ENCODE measurements at places on chromosomes 1 and 21.

DNA sequence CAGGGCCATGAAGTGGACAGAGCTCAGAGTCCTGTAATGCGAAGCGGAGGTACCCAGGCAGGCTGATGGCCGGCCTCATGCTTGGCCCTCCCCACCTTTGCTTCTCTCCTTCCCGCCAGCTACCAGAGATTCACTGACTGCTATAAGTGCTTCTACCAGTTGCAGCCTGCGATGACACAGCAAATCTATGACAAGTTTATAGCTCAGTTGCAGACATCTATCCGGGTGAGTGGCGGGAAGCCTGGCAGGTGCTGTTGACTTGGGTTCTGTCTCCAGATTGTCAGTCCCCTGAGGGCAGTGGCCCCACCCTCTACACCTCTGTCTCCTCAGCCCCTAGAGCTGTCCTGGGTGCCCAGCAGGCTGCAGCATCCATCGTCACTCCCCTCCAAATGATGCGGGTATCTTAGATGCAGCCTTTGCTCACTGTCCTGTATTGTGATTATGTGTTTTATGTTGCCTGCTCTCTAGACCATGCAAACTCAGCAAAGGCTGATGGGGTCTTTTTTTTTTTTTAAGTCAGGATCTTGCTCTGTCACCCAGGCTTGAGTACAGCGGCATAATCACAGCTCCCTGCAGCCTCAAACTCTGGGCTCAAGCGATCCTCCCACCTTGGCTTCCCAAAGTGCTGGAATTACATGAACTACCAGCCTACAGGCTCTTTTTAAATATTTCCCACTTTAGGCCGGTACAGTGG is 9.6 kb upstream of the BGLAP start:
- DNase-seq = no peak

GRCh38 chr1:241776911-241777310 is 71.1 kb upstream of the EXO1 start:
- no peak for DNase-seq

DNA sequence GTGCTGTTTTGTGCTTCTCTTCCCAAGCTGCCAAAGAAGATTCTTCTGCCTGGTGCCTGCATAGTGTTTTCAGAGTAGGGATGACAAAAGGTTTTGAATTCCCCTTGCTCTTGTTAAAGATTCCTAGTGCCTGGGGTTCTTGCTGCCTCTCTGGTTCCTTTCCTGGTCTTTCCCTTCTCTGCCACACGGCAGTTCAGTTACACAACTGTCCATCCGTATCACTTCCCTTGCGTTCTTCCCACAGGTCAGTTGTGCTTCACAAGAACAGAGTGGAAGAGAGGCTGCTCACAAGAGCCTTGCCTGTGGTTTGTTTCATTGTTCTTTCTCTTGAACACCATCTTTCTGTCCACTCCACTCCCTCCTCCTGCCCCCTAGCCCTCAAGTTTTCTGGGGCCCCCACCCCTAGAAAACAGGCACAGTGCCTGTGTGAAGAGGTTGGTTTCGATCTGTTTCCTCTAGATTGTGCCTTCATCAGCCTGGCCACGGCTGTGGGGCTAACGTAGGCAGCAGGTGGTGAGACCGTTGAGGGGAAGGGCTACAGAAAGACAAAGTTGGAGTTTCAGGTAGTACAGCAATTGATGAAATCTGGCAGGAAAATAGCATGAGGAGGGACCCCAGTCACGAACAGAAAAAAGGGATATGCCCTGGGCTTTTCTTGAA is 5.8 kb downstream of the VASH2 start:
- no peak for DNase-seq

GRCh38 chr1:226674892-226675714 is 64.0 kb downstream of the ITPKB start:
- DNase-seq = no peak

DNA sequence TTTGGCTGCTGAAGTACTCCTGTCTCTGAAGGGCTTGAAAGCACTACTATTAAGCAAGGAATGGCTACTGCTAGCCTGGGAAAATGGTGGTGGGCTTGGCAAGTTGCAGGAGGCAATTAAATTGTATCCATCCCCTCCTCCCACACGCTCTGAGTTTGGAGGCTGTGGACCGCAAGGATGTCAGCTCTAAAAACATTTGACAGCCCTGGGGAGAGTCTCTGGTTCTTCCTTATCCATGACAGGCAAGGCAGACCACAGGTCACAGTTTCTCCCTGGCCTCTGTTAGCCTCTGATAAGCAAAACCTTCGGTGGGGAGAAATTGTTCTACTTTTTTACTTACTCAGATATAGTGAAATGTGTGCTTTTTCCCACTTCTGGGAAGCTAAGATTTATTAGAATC is 46.6 kb downstream of the S1PR1 start:
- DNase-seq = no peak

- DNase-seq = no peak
Measured at GRCh38 chr1:182761396-182762395, 27.9 kb upstream of the NPL start.

DNA sequence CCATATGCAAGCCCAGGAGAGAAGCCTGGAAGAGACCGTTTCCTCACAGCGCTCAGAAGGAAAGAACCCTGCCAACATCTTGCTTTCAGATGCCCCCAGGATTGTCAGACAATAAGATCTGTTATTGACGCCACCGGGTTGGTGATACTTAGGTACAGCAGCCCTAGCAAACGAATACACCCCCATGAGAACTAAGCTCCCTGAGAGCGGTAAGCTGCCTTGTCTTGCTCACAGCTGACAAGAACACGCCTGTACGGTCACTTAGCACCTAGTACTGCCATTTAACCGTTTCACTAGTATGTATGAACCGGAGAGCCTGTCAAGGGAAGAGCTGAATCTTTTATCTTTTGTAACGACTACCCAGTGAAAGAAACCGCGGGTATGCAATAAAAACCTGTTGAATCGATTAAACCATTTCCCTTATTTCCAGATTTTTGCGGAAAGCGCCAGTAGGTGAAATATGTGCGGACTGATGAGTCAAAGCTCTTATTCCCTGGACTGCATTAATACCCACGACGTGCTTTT is 619 bp upstream of the ZBTB8B start:
- DNase-seq = no peak

DNA sequence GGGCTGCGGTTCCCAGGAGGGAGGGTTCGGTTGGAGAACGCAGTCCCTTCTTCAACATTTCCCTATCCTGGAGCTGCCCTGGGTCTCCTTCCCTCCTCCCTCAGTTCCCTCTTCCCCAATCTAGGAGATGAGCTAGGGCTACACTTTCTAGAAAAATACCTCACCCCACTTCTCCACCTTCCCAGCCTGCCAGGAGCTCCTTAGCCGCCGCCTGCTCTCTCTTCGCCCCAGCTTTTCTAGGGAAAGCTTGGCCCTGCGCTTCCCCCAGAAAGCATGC is 488 bp upstream of the ADAMTS1 start:
- DNase-seq = no peak
